ENCODE measurements at places on chromosomes 2 and 18.
A peak's percentile ranks its signal among the peaks of the same experiment; 100 is the strongest.

GRCh38 chr2:158650646-158651357, 144.3 kb upstream of the DAPL1 start:
- no peak for ATAC-seq

DNA sequence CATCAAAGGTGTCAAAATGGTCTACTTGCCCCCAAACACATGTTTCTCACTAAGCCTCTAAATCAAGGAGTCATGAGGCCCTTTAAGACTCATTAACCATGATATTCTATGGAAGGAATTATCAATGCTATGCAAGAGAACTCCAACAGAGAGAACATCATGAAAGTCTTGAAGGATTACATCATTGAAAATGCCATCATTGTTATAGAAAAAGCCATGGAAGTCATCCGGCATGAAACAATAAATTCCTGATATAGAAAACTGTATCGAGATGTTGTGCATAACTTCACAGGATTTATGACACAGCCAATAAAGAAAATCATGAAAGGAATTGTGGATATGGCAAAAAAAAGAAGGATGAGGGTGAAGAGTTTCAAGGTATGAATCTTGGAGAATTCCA, 1363.6 kb upstream of the CDH2 start:
- no peak for ATAC-seq

DNA sequence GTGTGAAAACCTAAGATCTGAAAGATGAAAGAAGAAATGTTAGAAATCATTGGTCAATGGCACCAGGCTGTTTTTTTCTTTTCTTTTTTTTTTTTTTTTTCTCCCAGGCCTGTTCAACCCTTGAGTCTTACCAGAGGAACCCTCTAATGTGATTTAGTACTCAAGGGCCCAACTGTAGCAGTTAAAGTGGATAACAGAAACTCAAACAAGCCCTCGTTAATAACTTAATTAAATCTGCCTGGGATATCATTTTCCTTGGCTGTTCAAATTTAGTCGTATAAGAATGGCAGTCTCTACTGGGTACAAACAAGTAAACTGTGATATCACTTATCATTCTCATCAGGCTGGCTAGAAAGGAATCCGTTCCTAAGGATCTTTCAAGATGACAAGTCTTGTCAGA, 16.5 kb downstream of the ARL4C start:
- ATAC-seq: no peak

GRCh38 chr2:7557376-7557775, 640.2 kb downstream of the RNF144A start:
- no peak for ATAC-seq

- peak; percentile 80 for ATAC-seq
Observed at GRCh38 chr2:85318222-85319074, 9.3 kb downstream of the TGOLN2 start.

- ATAC-seq: no peak
Observed at GRCh38 chr2:45891719-45892424, 240.4 kb downstream of the PRKCE start.

GRCh38 chr2:150376553-150377335, 110.7 kb downstream of the RND3 start:
- ATAC-seq: no peak

- ATAC-seq: no peak
Observed at GRCh38 chr2:6290217-6291015, 575.3 kb downstream of the CMPK2 start.

- ATAC-seq: no peak
Observed at GRCh38 chr2:148508878-148509287, 135.7 kb upstream of the EPC2 start.

- peak; percentile 64 for ATAC-seq
Observed at GRCh38 chr2:104378853-104379374, 475.0 kb upstream of the POU3F3 start.

GRCh38 chr2:86352137-86352726, 14.8 kb upstream of the REEP1 start:
- no peak for ATAC-seq

All from stimulated activated memory B cell treated with anti-CD40 and anti-IgM and Interleukin-4, amounts not matched to agents 10 μg/mL and 1 μg/mL and 100 μg/mL, for 72 hours (primary cell).